ENCODE measurements at places on chromosomes 11 and 22.

GRCh38 chr11:76588455-76589325, 81.9 kb downstream of the LRRC32 start:
- DNase-seq = no peak

DNA sequence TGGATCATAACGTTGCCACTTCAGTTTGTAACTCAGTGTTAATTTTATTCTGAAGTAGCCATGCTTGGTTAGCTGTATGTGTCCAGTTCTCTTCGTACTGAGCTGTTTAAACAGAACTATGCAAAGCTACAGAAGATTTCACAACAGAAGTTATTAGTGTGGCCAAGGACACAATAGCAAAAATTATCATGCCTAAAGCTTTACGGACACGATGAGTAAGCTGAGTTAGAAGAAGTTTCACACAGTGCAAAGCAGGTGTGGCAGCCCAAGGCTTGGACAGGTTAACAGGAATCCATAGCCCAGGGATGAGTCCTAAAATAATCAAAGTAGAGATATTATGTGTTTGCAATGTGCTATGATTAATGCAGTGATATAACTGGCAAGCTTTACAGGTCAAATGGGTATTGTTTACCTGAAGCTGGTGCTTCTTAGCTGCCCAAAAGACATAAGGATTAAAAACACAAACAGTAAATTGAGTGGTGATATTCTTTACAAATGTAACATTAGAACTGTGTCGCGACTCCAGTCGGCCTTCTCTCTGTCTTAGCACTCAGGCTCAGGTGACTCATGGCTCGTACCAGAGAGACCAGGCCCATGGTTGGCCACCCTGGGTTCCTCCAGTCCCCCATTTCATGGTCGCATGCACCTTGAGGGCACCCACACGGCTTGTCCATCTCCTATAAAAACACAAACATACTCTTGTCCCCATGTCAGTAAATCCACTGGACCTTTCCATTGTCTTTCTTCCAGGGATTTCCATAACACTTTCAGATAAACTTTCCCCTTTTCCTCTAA, 35.5 kb upstream of the NCAM1 start:
- no peak for DNase-seq

DNA sequence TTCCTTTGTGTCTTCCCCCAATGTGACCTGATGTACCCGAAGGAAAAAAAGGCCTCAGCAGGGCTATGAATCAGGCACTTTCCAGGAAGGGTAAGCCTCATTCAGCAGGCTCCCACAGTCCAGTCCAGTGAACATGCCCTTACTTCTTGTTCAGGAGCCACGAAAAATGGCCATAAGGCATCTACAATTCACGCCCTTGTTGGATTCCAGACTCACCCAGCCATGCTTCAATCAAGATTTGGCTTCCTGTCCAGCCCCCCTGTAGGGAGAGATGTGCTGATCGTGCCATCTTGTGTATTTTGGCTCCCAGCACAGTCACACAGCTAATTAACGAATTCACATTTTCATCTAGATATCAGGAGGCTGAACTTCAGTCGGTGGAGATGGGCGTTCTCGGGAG, 9.9 kb upstream of the KCNJ5 start:
- no peak for DNase-seq

DNA sequence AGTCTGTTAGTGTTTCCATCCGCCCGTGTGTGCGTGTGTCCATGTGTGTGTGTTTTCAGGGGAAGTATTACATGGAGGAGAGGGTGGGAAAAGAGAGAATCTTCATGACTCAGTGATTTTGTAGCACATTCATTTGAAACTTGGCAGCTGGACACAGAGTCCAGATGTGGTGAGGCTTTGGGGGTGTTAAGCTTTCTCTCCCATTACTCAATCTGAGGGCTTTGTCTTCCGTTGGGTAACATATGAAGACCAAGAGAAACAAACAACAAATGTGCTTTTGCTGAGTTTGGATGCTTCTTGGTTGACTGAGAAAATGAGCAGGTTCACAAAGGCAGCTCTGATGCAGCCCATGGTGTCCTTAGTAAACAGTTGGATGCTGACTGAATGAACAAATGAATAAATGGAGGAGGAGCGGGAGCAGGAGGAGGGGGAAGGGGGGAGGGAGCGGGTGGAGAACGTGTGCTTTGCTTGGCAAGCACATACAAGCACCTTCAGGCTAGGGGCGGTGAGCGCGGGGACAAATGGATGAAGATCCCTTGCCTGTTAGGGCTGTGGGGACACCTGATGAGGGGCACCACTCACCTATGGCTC, 104.3 kb downstream of the ST3GAL4 start:
- no peak for DNase-seq

GRCh38 chr11:44527476-44527875, 38.0 kb upstream of the CD82 start:
- no peak for DNase-seq

DNA sequence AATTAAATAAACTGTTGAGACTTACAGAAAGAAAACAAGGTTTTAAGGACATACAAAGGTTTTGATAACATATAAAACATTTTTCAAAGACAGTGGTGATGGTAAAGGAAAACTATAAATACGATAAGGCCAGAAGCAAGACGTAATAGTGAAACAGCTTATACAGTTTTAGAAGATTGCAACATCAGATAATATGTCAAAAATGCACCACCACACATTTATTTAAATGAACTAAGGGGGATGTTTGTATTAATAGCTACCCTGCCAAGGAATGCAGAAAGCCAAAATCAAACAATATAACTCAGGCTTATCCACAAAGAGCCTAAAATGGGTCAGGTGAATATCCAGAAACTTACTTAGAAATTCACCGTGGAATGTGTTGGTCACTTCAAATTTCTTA, 981.6 kb upstream of the FAT3 start:
- DNase-seq = no peak

- no peak for DNase-seq
These were observed 79.1 kb downstream of the LRRC32 start for GRCh38 chr11:76591416-76591815.

DNA sequence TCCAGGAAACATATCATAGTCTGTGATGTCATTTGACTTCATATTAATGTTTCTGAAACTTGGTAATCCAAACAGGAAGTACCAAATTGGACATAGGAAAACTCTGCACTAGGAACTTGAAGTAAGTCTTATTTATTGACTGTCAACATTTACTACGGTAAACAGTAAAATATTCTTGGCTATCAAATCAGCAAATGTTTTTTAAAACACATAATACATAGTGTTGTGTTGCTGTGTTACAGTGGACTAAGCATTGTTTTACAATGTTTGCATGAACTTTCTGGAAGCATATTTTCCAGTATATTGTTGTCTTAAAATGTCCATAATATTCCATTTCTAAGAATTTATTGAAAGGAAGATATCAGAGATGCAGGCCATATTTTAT, 2.8 kb upstream of the OR51E2 start:
- DNase-seq = no peak

GRCh38 chr11:116465056-116465455, 307.7 kb downstream of the BUD13 start:
- no peak for DNase-seq

- no peak for DNase-seq
These were observed 44.2 kb downstream of the CKAP5 start for GRCh38 chr11:46801694-46802470.
